NCI-H1694 (cell line): ENCODE measurements at places on chromosomes 2 and 18.

GRCh38 chr2:220833446-220833845, 738.7 kb downstream of the EPHA4 start:
- DNase-seq = peak; percentile 56

GRCh38 chr2:229640636-229641035, 73.7 kb downstream of the DNER start:
- DNase-seq = no peak

- DNase-seq = no peak
Measured at GRCh38 chr18:33316146-33316587, 124.4 kb downstream of the CCDC178 start.

- no peak for DNase-seq
Measured at GRCh38 chr2:239214725-239215124, 186.1 kb downstream of the HDAC4 start.

- DNase-seq = peak; percentile 78
Measured at GRCh38 chr2:60553495-60554073, at the start of gene BCL11A. Gene BCL11A (minus strand): TSS chr2:60553654. CDS start chr2:60553270, 384 bp downstream.

DNA sequence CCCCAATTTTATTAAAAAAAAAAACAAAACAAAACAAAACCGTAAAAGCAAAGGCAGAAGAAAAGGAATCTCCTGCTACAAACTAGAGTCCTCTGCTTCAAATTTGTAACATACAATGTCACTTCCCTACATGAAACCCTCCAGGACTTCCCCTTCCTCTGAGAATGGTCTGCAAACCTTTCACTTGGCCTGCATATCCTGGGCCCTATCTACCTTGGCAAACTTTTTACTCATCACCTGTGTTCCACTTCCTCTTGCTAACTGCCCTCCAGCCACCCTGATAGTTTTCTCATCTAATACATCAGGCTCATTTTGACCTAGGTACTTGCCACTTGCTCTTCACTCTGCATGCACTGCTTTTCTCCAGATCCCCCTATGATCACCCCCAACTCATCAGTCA, 255.5 kb downstream of the ETAA1 start:
- no peak for DNase-seq

GRCh38 chr2:167471332-167471731, 583.1 kb downstream of the XIRP2 start:
- no peak for DNase-seq

GRCh38 chr2:159807183-159808031, 9.4 kb upstream of the CD302 start:
- peak; percentile 37 for DNase-seq

GRCh38 chr2:187862715-187863114, 308.5 kb upstream of the TFPI start:
- no peak for DNase-seq

DNA sequence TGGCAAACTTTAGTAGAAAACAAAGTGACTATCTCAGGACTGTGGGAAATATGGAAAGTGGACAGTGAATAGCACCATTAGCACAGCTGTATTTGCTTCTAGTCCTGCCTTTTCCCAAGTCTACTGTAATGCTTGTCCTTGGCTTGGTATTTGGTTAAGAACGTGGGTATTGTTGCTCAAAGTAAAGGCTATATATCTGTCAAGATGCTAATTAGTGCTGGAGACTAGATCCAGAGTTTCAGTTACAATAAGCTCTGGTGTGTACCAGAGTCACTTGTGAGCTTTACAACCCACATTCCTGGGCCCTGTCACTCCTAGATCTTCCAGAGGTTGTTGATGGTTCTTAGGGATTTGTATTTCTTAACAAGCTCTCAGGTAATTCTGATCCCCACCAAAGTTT, 313.6 kb downstream of the SLC8A1 start:
- no peak for DNase-seq

GRCh38 chr18:45169610-45170009, 445.7 kb upstream of the SLC14A2 start:
- DNase-seq = no peak

DNA sequence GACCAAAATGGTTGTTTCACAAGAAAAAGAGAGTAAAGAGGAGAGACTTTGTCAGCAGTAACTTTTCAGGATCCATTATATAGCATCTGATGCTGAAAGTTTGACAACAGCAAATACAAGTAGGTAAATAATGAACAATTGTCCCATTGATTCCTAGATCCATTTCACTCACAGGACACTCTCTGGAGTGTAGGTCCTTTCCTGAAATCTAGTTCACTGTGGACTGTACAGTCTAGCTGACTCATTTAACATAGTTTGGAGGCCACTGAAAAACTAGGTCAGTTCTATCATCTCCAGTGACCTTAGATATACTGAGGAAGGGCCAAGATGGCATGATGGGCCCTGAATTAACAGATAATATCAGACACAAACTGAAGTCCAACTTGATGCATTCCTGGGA, 19.3 kb upstream of the NEB start:
- no peak for DNase-seq

GRCh38 chr2:238108423-238109183, 8.5 kb downstream of the ESPNL start:
- peak; percentile 57 for DNase-seq

GRCh38 chr2:118421648-118422047, 333.4 kb downstream of the INSIG2 start:
- DNase-seq = no peak

GRCh38 chr2:205984381-205984780, 101.6 kb downstream of the INO80D start:
- no peak for DNase-seq

- DNase-seq = no peak
Measured at GRCh38 chr18:51149670-51150069, 47.8 kb downstream of the MEX3C start.

GRCh38 chr18:24130494-24130893, 8.4 kb upstream of the CABYR start:
- DNase-seq = no peak

DNA sequence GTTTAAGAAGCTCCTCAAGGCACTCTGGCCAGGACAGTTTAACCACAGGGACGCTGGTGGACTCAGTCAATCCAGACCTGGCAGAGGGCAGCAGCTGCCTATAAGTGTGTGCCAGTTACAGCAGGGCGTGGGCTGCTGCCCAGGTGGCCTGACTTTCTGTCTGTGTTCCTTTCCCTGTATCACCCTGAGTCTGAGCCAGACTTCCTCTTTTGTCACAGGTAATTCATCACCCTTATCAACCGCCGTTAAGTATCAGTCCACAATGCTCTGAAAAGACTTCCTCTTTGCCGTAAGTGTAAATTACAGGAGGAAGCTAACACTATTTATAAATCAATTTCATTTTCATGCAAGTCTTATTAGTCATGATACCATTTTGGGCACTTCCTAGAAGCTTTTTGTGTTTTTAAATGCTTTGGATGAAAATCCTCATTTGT, 7.0 kb downstream of the LPIN1 start:
- no peak for DNase-seq

- no peak for DNase-seq
Measured at GRCh38 chr18:40676668-40677067, 1278.4 kb upstream of the PIK3C3 start.

DNA sequence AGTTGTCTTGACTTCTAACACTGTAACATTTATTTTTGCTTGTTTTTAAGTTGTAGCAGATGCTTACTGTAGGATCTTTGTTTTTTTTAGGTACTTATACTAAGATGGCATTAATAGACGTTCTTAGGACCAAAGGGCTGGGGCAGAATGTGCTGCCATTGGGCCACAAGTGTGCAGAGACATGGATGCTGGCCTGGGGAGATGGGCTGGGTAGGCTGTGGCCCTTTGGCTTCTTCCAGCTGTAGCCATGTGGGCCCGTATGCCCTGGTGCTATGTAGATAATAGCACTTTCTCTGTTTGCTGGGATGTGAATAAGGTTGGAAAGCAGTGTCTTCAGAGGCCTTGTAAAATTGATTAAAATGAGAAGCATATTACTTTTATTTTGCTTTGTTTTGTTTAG, 18.8 kb downstream of the RAB31 start:
- DNase-seq = no peak

- no peak for DNase-seq
Measured at GRCh38 chr2:175729049-175729706, 272.9 kb downstream of the LNPK start.

- DNase-seq = no peak
Measured at GRCh38 chr2:170408461-170409163, 230.7 kb downstream of the MYO3B start.

- no peak for DNase-seq
Measured at GRCh38 chr2:232741294-232741693, 35.1 kb downstream of the KCNJ13 start.

GRCh38 chr2:175383286-175383685, 201.8 kb upstream of the ATP5MC3 start:
- DNase-seq = no peak

GRCh38 chr2:85462322-85462721, 43.8 kb downstream of the SH2D6 start:
- no peak for DNase-seq

DNA sequence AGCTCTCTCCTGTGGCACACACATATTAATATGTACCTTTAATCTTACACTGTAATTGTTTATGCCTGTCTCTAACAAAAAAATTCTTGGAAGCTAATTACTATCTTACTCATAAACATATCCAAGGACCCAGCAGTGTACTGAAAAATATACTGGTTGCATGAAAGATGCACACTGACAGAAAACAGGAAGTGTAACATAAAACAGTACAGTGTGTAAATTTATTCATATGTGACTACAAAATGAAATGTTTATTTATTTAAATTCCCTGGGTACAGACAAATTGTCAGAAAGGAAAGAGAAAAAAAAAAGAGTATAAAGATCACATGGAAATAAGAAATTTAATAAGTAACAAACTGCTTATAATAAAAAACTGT, 28.5 kb downstream of the TMEM131 start:
- DNase-seq = no peak

DNA sequence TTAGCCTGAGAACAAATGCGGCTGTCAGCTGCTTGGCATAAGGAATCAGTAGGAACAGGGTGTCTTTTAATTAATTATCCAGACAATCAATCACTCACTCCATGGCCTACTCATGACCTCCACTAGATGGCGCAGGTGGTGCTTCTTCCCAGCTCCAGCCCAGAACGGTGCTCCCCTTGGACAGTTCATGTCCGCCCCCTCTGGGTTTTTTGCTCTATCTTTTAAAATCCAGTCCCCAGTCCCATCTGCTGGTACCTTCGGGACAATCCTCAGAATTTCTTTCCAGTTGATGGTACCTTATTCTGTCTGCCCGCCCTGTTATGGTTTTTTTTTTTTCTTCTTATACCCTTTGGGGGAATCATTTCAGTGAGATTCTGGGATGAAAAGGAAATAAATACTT, 99.8 kb downstream of the CACNB4 start:
- peak; percentile 42 for DNase-seq

DNA sequence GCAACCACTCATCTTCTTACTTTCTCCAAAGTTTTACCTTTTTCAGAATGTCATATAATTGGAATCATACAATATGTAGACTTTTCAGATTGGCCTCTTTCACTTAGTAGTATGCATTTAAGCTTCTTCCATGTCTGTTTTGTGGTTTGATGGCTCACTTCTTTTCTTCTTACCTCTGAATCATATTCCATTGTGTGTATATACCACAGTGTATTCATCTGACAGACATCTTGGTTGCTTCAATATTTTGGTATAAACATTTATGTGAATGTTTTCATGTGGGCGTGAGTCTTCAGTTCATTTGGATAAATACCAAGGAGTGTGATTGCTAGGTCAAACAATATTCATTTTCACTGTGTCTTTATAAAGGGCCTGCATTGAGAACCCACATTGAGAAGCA, 136.1 kb upstream of the NOSTRIN start:
- no peak for DNase-seq

- no peak for DNase-seq
Measured at GRCh38 chr18:59810183-59810582, 89.6 kb upstream of the PMAIP1 start.

- DNase-seq = no peak
Measured at GRCh38 chr2:159960414-159960813, 102.0 kb downstream of the PLA2R1 start.

GRCh38 chr18:70454704-70455322, 166.0 kb downstream of the SOCS6 start:
- peak; percentile 41 for DNase-seq

DNA sequence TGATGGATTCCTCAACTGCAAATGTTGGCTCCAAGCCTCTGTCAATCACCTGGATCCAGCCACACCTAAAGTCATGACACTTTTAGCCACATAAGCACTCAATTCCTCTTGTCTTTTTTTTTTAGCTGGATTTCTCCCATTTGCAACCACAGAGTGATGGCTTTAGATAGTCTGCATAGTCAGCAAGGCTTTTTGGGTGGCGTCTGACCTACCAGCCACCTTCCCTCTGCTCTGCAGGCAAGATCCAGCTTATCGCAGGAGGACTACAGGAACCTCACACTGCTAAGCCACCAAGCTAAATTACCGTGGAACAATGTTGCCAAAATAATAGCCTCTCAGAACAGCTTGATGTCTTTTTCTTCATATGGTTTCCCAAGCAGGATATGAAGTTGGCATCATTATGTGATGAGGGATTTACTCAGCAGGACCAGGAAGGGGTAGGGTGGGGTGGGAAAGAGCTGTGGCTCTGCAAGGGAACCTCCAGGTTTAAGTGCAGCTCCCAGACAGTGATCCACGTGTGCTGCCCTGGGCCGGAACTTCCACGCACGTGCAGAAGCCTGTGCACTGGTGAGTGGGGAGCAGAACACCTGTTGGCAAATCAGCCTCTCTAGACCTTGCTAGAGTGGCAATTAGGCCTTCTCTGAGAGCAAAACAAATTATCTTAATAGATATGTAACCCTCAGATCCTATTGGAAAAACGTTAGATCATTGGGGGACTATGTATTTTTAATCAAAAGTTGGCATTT, 170.6 kb upstream of the NCK2 start:
- no peak for DNase-seq

DNA sequence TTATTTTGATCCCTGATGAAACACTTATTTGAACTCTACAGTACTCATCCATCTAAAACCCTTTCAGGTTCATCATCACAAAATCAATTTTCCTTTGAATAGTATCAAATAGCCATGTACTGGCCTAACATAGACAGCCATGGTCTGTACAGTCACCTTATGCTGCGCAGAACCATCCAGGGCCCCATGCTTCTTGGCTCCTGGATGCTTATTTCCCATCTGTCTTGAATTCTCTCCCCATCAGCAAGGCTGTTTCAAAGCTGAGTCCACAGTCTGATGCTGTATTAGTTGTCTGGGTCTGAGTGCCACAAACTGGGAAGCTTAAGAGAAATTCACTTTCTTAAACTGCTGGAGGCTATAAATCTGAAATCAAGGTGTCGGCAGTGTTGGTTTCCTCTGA, 290.2 kb downstream of the OSR1 start:
- no peak for DNase-seq

GRCh38 chr2:105915005-105915558, 170.4 kb downstream of the NCK2 start:
- DNase-seq = no peak

GRCh38 chr18:23380001-23380550, 73.0 kb upstream of the RIOK3 start:
- no peak for DNase-seq

- no peak for DNase-seq
Measured at GRCh38 chr2:203934711-203935438, 1.7 kb upstream of the ICOS start.

- DNase-seq = no peak
Measured at GRCh38 chr2:69241664-69242514, 145.1 kb downstream of the GFPT1 start.
